Gastroesophageal sphincter (tissue), 4 donors: ENCODE measurements at places on chromosomes 2 and 18. TPM values are rescaled to one million over a fixed set of nuclear protein-coding genes. Genes with fewer than 3 reads are reported as not detected.

The ADGRF3 gene
- not detected for total RNA-seq

The SP140 gene
- not detected for total RNA-seq

DNA sequence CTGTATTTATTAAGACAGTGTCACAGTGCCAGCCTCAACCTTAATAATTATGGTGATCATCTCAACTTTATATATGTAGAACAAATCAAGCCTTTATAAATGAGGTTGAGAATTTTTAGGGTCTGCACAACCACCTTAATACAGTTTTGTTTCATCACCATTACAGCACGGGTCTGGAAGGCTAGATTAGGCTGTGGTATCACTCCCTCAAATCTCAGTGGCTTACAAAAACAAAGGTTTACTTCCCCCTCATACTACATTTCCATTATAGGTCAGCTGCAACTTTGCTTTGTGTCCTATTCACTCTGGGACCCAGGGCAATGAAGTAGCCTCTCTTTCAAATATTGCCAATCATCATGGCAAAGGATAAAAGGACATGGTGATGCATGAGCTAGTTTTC, 23.3 kb upstream of the USP14 start:
- no peak for ATAC-seq

GRCh38 chr2:168397629-168398028, 58.4 kb upstream of the CERS6 start:
- no peak for ATAC-seq

The SESTD1 gene
- total RNA-seq, result 47.9 TPM

GRCh38 chr18:63487676-63488075, 10.9 kb downstream of the SERPINB5 start:
- ATAC-seq, result no peak

DNA sequence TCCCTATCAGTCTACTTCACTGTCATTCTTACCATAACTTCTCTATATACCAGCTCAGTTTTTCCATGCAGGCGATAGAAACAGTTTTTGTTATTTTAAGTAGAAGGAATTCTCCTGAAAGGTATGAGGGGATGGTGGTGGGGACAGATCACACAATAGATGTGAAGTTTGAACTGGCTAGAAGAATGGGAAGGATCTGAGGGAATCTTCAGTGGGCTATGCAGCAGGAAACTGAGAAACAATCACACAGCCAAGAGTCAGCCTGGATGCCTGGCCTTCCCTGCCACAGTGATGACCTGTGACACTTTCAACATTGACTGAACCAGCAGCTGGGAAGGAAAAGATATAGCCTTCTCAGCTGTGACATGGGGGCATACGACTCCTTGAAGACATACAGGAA, 329.1 kb upstream of the GULP1 start:
- ATAC-seq, result no peak

The LAMA1 gene
- total RNA-seq, result 0.40 TPM

GRCh38 chr2:96869822-96870625, at the start of gene SEMA4C:
TSS of gene SEMA4C (minus strand) at chr2:96870080. CDS start at chr2:96867886, 2,194 bp downstream.
- peak; percentile 45 for ATAC-seq

The ZBTB7C gene
- 10.6 TPM for total RNA-seq

DNA sequence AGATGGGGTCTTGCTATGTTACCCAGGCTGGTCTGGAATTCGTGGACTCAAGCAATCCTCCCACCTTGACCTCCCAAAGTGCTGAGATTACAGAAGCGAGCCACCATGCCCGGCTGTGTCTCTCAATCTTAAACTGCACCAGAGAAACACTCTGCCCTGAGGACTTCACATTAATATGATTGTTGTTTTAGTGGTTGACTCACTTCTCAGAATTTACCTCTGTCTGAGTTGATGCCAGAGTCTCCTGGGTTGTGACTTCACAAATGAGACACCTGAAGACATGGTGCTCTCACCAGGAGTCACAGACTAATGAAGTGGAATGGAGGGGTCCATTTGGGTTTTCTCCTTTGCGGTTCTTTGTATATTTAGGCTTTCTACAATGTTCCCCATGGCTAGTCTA, 61.0 kb upstream of the TGIF1 start:
- no peak for ATAC-seq

The RASGRP3 gene
- total RNA-seq, result 23.3 TPM

GRCh38 chr2:43210467-43211303, 15.7 kb downstream of the ZFP36L2 start:
- ATAC-seq, result peak; percentile 81

DNA sequence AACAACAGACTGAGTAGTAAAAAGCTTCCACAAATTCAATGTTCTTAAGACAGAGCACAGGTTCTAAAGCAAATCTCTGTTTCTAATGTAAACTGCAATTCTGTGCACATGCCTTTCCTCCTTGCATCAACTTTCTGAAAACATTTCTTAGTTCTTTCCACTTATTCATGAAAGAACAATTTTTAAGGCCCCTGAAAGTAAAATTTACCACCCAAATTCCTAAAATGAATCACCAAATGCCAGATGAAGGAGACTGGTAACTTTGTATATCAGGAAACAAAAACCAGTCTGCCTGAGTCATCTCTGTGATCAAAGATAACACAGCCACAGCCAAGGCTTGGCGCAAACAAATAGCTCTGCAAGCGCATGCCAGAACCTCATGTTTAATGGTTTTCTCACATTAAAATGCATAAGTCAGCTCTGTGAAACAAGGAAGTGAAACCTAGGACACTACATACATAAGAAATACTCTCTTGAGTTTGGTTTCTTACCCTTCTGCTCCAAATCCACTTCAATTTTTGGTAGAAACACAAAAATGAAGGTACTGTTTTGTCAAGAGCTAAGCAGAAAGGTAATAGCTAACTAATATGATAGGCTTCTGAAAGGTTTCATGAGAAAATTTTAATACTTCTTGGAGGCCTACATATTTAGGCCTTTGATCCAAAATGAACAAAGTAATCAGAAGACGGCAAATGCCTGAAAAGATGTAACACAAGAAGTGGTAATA, 169.4 kb downstream of the THADA start:
- peak; percentile 63 for ATAC-seq

The ERICH2 gene
- not detected for total RNA-seq

DNA sequence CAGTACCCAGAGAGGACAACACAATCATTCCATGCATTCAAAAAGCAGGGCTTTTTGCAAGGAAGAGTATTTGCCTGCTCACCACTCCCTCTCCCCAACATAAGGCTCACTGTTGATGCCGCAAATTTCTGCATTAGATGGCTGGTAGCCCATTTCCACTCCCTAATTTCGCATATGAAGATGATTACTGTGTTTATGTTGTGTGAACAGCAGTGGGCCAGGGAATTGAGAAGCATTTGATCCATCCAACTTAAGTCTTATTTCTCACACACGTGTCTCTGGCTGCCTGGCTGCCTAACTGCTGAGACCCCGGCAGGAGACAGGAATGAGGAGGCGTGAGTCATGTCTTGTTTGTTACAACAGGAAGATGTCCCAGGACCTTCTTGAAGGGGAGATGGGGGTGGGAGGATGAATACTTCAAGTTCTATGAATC, 294.1 kb downstream of the ALK start:
- no peak for ATAC-seq

GRCh38 chr2:201127570-201127969, 11.6 kb downstream of the CFLAR start:
- peak; percentile 37 for ATAC-seq

GRCh38 chr2:41320491-41320890, 727.3 kb upstream of the PKDCC start:
- no peak for ATAC-seq

GRCh38 chr18:78133729-78134128, 845.9 kb upstream of the SALL3 start:
- no peak for ATAC-seq

- no peak for ATAC-seq
Observed at GRCh38 chr2:217753460-217754200, 249.2 kb downstream of the TNS1 start.

- no peak for ATAC-seq
Observed at GRCh38 chr18:23927821-23928746, 86.5 kb upstream of the TTC39C start.

The SLC8A1 gene
- total RNA-seq, result 167 TPM

DNA sequence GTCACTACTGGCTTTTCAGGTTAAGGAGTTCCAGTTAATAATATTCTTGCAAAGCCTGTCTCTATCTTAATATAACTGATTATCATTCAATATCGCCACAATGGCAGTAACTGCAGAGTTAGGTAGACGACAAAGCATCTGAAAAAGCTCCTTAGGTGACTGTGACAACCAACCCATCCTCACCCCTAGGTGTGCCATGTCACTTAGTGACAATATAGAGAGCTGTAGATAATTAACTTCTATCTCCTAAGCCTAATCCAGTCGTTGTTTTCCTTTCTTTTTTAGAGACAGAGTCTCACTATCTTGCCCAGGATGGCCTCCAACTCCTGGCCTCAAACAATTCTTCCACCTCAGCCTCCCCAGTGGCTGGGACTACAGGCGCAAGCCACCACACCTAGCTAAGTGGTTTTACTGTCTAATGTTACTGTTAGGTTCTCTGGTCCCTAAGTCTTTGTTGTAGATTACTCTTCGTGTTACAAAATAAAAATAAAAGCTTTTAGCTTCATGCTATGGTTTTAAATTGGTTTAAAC, 65.2 kb downstream of the SPIRE1 start:
- ATAC-seq, result no peak

DNA sequence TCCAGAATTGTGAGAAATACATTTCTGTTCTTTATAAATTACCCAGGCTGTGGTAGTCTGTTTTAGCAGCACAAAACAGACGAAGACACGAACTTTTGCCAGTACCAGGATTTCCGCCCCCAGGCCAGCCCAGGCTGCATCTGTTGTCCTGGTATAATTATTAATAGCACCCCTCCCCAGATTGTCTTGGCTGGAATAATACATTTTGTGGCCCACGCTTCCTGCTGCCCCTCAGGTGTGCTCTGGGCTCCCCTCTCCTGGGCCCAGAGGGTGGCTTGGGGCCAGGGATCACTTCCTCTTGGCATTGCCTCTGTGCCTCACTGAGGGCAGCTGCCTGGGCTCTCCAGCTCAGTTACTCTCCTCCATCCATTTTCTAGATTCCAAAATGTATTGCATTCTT, 102.1 kb upstream of the HS6ST1 start:
- ATAC-seq, result no peak
